Right ventricle myocardium inferior (tissue), 1 donor: ENCODE measurements at places on chromosomes 12 and 14. TPM values are rescaled to one million over a fixed set of nuclear protein-coding genes. Genes with fewer than 3 reads are reported as not detected.

- no peak for DNase-seq
Measured at GRCh38 chr12:53781228-53781801, 29.5 kb upstream of the CISTR start.

DNA sequence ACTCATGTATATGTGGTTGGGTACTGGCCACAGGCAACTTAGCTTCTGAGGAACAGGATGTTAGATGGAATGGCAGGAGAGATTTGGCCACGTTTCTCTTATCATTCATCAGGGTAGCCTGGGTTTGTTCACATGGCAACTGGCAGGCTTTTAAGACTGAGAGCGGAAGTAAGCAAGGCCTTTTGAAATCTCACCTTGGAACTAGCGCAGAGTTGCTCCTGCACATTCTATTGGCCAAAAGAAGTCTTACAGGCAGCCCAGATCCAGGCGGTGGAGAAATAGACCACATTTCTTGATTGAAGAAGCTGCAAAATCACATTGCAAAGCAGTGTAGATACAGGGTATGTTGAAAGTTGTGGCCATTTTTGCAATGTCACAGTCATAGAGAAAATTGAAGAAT lies 3.7 kb downstream of the CLEC4A start:
- DNase-seq: no peak

- DNase-seq: no peak
Measured at GRCh38 chr12:53476769-53477209, 22.5 kb downstream of the MAP3K12 start.

GRCh38 chr14:74570696-74571095 lies 41.3 kb downstream of the LTBP2 start:
- no peak for DNase-seq

DNA sequence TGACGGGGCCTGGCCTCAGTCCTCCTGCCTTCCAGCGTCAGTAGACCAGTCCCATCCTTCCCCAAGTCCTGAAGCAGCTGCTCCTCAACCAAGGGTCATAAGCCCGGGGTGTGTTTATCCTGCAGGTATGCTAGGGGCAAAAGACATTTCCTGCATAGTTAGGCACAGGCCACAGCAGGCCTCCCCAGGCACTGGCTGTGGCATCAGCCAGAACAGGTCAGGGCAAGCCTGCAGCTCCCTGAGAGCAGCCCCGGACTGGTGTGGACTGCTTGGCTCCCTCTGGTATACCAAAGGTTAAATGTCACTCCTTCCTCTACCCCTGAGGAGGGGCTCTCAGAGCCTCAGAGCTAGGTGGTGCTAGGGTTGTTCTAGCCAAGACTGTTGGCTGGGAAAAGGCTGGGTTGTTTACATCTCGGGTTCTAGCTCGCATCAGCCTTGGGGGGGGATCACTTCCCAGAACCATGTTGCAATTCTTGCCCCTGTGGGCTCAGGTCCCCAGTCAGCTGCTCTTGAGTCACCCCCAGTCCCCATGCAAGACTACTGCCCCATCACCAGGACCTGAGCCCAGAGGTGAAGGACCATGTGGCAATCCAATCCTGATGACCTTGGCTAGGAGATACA lies 2.9 kb downstream of the MMP14 start:
- no peak for DNase-seq

GRCh38 chr12:12207746-12208145 lies 59.1 kb downstream of the LRP6 start:
- DNase-seq: no peak

DNA sequence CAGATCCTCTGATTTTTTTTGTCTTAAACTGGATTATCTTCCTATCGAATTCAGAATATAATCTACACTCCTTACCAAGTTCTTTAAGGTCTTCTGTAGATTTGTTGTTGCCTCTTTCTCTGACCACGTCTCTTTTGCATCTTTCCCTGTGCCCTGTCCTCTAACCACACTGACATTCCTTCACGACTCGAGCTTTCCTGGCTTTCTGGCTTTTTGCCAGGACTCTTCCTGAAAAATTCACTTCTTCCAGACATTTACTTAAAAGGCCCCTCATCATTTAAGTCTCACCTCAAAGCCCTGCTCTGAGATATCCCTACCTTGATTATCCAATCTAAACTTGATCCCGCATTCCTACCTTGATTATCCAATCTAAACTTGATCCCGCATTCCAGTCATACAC lies 422.3 kb upstream of the DCN start:
- no peak for DNase-seq

DNA sequence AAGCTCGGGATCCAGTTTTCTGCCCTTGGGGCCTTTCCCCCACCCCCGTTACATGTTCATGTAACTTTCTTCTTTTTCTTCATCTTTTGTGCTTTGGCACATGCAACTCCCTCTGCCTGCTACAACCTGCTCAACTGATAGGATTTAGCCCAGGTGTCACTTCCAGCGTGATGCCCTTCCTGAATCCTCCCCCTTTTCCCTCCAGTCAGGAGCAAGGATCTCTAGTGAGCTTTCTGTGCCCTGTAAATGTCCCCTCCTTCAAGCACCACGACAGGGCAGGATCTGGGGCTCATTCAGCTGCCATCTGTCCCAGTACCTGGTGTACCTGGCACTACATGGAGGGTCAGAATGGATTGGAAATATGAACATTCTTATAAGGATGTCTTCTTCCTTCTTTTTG lies 15.3 kb downstream of the PELI2 start:
- DNase-seq: no peak

- DNase-seq: no peak
Measured at GRCh38 chr12:126668538-126668937, 1598.4 kb upstream of the TMEM132C start.

DNA sequence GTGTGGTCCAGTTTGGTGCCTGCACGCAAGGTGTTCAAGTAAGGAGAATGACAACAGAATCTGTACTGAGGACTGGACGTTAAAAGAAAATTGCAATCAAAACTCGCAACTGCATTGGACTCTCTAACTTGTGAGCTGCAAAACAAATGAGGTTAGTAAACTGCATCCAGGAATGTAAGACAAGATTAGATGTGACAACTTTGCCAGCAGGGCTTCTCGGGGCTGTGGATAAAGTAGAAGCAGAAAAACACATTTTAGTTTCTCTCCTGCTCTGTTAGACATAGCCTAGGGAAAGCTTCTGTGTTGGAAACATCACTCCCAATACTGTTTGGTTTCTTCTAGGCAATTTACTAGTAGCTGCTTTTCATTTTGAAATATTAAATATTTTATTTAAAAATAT lies 338.2 kb upstream of the NAV3 start:
- DNase-seq: no peak

DNA sequence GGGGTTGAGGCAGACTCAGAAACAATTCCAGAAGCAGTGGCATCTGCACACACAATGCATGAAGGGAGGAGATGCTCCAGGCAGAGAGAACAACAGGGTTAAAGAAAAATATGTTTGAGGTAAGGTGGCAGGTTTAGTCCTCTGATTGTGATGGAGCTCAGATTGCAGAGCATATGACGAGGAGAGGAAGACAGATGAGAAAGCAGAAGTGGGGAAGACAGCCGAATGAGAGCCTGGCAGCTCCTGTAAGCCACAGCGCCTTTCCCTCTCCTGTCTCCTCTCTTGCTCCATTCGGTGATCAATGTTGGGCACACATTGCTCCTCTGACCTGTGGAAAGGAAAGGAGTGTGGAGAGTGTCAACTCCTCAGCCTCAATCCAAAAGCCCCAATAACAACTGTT lies 372.2 kb downstream of the GXYLT1 start:
- no peak for DNase-seq

DNA sequence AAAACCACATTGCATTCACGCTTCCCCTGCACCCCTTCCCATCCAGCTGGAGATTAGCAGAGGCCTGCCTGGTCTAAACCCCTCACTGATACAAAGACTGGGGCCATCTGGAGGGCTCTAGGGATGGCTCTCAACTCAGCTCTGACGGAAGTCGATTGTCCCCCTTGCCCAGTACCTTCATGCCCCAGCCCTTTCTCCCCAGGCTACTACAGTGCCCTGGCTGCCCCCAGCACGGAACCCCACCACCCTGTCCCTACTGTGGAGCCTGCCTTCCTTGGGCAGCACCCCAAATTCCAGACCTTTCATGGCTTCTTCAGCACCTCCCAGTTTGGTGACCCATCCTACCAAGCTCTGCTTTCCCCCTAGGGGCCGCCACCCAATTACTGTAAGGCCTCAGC lies 25.6 kb downstream of the ZFP36L1 start:
- no peak for DNase-seq

DNA sequence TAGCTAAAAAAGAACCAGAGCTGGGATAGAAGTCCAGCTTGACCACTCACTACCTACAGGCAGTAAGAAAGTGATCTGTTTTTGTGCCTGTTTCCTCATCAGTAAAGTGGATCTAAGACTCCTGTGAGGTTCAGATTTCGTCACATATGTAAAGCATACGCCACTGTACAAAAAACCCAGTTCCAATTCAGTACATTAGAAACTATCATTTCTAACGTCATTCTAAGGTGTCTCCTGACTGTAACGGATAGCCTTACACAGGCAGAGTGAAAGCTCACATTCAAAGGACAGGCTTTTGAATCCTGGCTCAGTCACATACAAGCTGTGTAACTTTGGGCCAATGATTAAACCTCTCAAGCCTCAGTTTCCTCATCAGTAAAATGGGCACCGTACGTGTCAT lies 3.5 kb downstream of the SLC15A4 start:
- DNase-seq: no peak

DNA sequence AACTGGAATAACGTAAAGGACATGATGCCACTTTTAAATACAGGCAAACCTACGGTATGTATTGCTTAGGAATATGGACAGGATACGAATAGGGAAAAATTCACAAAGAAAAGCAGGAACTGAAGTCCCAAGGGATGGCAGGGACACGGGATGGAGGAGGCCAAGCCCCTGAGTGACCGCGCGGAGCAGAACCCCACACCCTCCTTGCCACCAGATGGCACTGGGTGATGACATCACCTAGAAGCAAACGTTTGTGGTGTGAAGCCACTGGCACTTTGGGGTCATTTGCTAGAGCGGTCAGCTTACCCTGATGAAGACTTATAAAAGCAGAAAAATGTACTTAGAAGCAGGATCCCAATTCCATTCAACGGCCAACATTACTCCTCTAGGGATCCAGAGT lies 9.4 kb downstream of the DHX37 start:
- no peak for DNase-seq

DNA sequence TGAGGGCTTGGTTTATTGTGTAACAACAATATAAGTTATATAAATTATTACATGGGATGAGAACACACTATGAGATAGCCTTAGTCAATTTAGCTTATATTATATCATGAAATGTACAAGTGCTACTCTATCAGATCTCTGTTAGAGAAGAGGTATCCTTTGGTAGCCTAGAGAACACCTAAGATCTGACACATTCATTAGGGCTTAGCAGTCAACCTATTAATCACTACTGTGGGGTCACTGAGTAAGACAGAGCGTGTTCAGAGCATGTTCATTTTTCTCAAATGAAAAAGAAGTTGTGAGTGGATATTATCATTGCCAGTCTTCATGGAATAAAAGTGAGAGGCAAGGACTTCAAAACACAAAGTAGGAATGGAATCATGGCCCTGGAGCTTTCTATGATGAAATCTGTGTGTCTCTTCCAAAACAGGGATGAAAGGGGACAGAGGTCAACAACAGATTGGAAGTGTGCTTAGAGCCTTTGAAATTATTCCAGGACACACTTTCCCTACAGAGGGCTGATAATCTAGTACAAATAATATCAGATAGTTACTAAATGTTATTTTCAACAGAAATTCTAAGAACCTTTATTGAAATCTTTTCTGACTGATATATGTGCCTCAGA lies 114.3 kb downstream of the SLC16A7 start:
- DNase-seq: no peak

DNA sequence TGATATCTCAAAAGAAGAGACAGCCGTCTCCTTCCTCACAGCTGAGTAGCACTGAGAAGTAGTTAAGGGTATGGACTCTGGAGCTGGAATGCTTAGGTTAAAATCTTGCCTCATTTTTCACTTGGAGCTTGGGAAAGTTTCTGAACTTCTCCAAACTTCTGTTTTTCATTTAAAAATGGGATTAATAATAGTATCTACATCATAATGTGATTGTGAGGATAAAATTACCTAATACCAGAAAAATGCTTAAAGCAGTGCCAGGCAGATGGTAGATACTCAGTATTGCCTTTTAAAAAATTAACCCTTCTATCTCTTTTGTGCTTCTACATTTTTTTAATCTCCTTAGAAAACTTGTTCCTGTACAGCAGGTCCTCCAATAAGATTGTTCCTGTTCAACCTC lies 63.1 kb downstream of the A2M start:
- no peak for DNase-seq

GRCh38 chr14:22524784-22525161 lies 64.3 kb downstream of the DAD1 start:
- no peak for DNase-seq

GRCh38 chr14:80202888-80203562 lies 8.3 kb downstream of the DIO2 start:
- peak; percentile 57 for DNase-seq

DNA sequence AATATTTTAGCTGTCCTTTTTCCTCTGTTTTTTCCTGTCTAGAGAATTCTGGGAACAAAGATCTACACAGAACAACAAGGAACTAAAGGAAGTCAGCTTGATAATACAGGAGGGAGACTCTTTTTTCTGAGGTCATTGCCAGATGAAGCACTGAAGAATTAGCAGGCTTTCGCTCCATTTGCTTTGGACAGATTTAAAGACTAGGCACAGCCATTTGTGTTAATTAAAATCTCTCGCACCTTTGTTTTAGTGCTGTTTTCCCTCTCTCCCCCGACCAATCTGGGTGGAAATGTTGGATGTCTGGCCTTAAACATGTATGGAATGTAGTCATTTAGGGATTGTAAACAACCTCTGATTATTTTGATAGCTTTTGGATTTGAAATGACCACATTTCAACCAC lies 9.6 kb upstream of the GPHN start:
- DNase-seq: no peak

DNA sequence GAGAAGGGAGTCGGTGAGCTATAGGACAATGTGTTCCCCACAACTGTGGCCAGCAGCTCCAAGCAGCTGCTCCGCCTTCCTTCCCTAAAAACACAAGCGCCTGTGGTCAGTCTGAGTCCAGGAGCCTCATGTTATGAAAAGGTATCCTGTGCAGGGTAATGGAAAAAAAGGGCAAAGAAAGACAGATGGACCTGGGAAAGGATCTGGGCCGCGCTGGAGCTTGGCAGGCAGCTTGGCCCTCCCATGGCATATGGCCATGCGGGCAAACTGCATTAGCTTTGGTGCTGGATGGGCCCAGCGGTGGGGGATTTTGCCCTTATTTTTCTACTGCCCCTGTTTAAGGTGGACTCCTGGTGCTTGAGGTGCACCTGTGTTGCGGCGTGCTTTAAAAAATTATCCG lies 23.7 kb upstream of the CHST11 start:
- DNase-seq: no peak

GRCh38 chr14:101222362-101223070 lies 319.0 kb upstream of the RTL1 start:
- DNase-seq: no peak

- DNase-seq: no peak
Measured at GRCh38 chr14:102645746-102646440, 53.4 kb downstream of the RCOR1 start.

- no peak for DNase-seq
Measured at GRCh38 chr12:62313727-62314380, 53.6 kb downstream of the USP15 start.

- no peak for DNase-seq
Measured at GRCh38 chr14:100281286-100282082, 24.8 kb downstream of the SLC25A29 start.

P2RX7 gene
- 2.0 TPM for total RNA-seq

ARHGAP9 gene
- total RNA-seq: 6.4 TPM

DPPA3 gene
- not detected for total RNA-seq

RNASE7 gene
- not detected for total RNA-seq

AVPR1A gene
- 2.1 TPM for total RNA-seq

ESRRB gene
- total RNA-seq: 2.9 TPM

RIPK3 gene
- 4.2 TPM for total RNA-seq

CLEC4C gene
- total RNA-seq: not detected

ERP27 gene
- total RNA-seq: 0.19 TPM

HSPB8 gene
- 572 TPM for total RNA-seq
